ENCODE measurements at places on chromosomes 6 and 20. TPM values are rescaled to one million over a fixed set of nuclear protein-coding genes. Genes with fewer than 3 reads are reported as not detected.

DLL1 gene
- total RNA-seq: 0.79 TPM

BMP2 gene
- total RNA-seq: not detected

DNA sequence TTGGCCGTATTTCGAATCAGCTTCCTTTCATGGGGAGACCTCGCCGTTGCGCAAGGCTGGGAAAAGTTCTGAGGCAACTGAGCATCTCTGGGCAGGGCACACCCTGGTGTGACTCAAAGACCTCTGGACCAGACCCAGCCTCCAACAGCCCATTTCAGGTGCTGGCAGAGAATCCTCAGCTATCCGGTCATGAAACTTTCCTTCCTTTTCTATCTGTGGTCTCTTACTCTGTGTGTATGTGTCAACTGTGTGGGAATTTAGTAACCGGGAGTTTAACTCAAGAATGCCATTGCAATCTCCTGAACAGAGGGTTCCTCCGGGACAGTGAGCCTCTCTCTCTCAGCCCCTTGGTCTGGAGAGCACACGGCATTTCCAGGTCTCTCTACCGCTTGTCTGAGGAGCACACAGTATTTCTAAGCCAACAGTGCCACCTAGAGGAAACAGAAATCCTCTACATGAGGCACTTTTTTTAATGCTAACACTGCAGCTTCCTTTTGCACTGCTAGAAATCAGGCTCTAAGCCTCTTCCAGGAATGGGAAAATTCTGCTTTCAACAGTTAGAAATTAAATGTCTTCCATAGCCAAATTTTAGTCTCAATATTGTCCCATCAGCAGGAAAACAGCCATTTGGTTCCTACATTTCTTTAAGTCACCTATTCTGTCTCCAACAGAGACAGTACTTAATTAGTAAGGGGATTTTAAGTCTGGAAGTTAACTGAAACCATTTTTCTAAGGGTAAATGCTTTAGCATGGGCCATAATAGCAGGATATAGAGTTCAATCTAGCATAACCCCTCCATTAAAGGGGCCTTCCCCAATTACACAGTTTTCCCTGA is 32.7 kb downstream of the PLN start:
- no peaks in the 10 kb centered on the region for H3K4me1 ChIP-seq
- no peaks in the 10 kb centered on the region for H3K27me3 ChIP-seq
- H3K4me3 ChIP-seq: no peak overlapping the region
- H3K36me3 ChIP-seq: no peaks in the 10 kb centered on the region

GRCh38 chr6:106249658-106250057 is 75.9 kb downstream of the ATG5 start:
- H3K4me3 ChIP-seq: no peak overlapping the region
- H3K36me3 ChIP-seq: peaks cover 9% of the 10 kb centered on the region
- DNase-seq: no peak
- no peaks in the 10 kb centered on the region for H3K4me1 ChIP-seq
- no peak overlapping the region for H3K27ac ChIP-seq

DNA sequence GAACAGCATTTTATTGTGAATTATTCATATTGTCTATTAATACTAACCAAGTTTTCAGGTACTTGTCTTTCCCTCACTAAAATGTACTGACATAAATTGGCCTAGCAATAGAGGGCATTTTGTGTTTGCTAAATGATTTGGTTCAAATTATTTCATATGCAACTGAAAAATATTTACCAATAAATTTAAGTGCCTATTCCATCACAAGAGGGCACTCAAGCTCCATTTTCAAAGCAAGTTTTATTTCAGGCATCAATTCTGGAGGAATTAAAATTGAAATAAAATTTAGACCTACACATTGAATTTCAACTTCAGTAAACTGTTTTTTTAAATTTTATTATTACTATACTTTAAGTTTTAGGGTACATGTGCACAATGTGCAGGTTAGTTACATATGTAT is 114.3 kb upstream of the SYNCRIP start:
- H3K27me3 ChIP-seq: no peaks in the 10 kb centered on the region
- DNase-seq: no peak
- H3K4me1 ChIP-seq: no peaks in the 10 kb centered on the region
- H3K4me3 ChIP-seq: no peak overlapping the region

TCP11 gene
- total RNA-seq: not detected

- no peaks in the 10 kb centered on the region for H3K4me1 ChIP-seq
- H3K4me3 ChIP-seq: no peak overlapping the region
- H3K27me3 ChIP-seq: no peaks in the 10 kb centered on the region
- peak overlapping the region; percentile 33 for H3K27ac ChIP-seq
- no peak for DNase-seq
These were observed 313.2 kb upstream of the JARID2 start for GRCh38 chr6:14932485-14933182.

- H3K27me3 ChIP-seq: no peaks in the 10 kb centered on the region
- no peak overlapping the region for H3K4me3 ChIP-seq
- H3K27ac ChIP-seq: no peak overlapping the region
- H3K36me3 ChIP-seq: no peaks in the 10 kb centered on the region
- no peaks in the 10 kb centered on the region for H3K4me1 ChIP-seq
These were observed 2.8 kb upstream of the MC3R start for GRCh38 chr20:56245761-56246160.

GRCh38 chr20:57579898-57580447 is 19.1 kb downstream of the PCK1 start:
- H3K4me3 ChIP-seq: no peak overlapping the region
- no peak for DNase-seq
- peaks cover 7% of the 10 kb centered on the region for H3K27me3 ChIP-seq
- no peak overlapping the region for H3K27ac ChIP-seq

MMP24 gene
- not detected for total RNA-seq

GRCh38 chr20:63635431-63636141 is 8.7 kb upstream of the GMEB2 start:
- H3K4me1 ChIP-seq: peaks cover 74% of the 10 kb centered on the region
- H3K36me3 ChIP-seq: no peaks in the 10 kb centered on the region
- peak; percentile 65 for DNase-seq
- peak overlapping the region; percentile 54 for H3K4me3 ChIP-seq
- H3K27ac ChIP-seq: peak overlapping the region; percentile 71
- H3K27me3 ChIP-seq: no peaks in the 10 kb centered on the region

GRCh38 chr6:120026791-120027190 is 677.2 kb upstream of the MAN1A1 start:
- DNase-seq: no peak
- H3K4me3 ChIP-seq: no peak overlapping the region
- H3K27ac ChIP-seq: no peak overlapping the region
- H3K27me3 ChIP-seq: no peaks in the 10 kb centered on the region
- H3K36me3 ChIP-seq: no peaks in the 10 kb centered on the region

DNA sequence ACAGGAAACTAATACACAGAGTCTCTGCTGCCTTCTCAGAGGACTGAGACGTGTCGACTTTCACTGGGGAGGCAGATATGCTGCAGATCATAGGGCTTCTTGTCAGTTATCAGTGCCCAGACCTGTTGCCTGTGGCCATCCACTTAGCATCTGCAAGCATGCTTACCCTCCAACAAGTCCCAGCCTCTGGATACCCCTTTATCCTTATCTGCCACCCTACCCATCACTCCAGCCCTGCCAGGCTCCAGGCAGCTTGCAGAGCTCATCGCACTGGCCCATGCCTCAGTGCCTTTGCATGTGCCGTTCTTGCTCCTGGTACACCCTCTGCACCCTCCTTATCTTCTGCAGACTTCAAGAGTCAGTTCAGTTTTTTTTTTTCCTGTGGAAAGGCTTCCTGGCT is 119.2 kb downstream of the TOX2 start:
- H3K4me1 ChIP-seq: peaks cover 16% of the 10 kb centered on the region
- H3K4me3 ChIP-seq: no peak overlapping the region
- H3K27me3 ChIP-seq: no peaks in the 10 kb centered on the region
- H3K36me3 ChIP-seq: no peaks in the 10 kb centered on the region

- H3K4me3 ChIP-seq: no peak overlapping the region
- H3K27ac ChIP-seq: no peak overlapping the region
- no peaks in the 10 kb centered on the region for H3K27me3 ChIP-seq
- H3K4me1 ChIP-seq: no peaks in the 10 kb centered on the region
- no peaks in the 10 kb centered on the region for H3K36me3 ChIP-seq
These were observed 249.3 kb upstream of the PLN start for GRCh38 chr6:118298476-118299427.

LRRC73 gene
- 0.11 TPM for total RNA-seq

- H3K4me1 ChIP-seq: peaks cover 17% of the 10 kb centered on the region
- H3K27me3 ChIP-seq: no peaks in the 10 kb centered on the region
- no peak overlapping the region for H3K27ac ChIP-seq
- H3K4me3 ChIP-seq: no peak overlapping the region
- no peak for DNase-seq
- peaks cover 56% of the 10 kb centered on the region for H3K36me3 ChIP-seq
These were observed 6.9 kb downstream of the NELFCD start for GRCh38 chr20:58987790-58988564.

GRCh38 chr6:26118999-26119398 is 31.8 kb downstream of the HFE start:
- peaks cover 9% of the 10 kb centered on the region for H3K4me1 ChIP-seq
- DNase-seq: no peak
- H3K27ac ChIP-seq: peak overlapping the region; percentile 17
- H3K27me3 ChIP-seq: no peaks in the 10 kb centered on the region

- H3K27me3 ChIP-seq: no peaks in the 10 kb centered on the region
- no peak overlapping the region for H3K4me3 ChIP-seq
- H3K4me1 ChIP-seq: peaks cover 75% of the 10 kb centered on the region
- no peak overlapping the region for H3K27ac ChIP-seq
- no peaks in the 10 kb centered on the region for H3K36me3 ChIP-seq
These were observed 23.7 kb downstream of the EZR start for GRCh38 chr6:158795516-158795915.

HCRTR2 gene
- total RNA-seq: not detected

DNA sequence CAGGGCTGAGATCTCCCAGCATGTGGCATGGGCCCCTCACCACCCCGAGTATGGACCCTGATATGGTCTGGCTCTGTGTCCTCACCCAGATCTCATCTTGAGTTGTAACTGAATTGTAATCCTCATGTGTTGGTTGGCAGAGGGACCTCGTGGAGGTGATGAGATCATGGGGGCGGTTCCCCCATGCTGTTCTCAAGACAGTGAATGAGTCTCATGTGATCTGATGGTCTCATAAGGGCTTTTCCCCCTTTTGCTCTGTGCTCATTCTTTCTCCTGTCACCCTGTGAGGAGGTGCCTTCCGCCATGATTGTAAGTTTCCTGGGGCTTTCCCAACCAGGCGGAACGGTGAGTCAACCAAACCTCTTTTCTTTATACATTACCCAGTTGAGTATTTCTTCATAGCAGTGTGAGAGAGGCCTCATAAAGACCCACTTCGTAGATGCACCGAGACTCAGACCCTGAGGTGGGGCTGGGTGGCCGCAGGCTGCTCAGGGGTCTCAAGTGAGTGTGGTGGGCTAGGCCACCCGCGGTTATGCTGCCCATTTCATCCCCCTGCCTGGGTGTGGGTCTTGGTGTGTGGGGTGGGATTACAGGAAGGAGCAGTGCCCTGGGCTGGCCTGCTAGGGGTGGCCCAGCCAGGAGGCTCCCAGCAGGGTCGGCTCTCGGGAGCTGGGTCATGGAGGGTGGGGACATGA is 26.2 kb upstream of the GATA5 start:
- H3K4me1 ChIP-seq: no peaks in the 10 kb centered on the region
- no peaks in the 10 kb centered on the region for H3K36me3 ChIP-seq
- H3K4me3 ChIP-seq: no peak overlapping the region
- DNase-seq: no peak

GFRAL gene
- total RNA-seq: not detected

- no peak for DNase-seq
- H3K27me3 ChIP-seq: no peaks in the 10 kb centered on the region
- no peak overlapping the region for H3K27ac ChIP-seq
These were observed 27.6 kb downstream of the KIF25 start for GRCh38 chr6:168024951-168025510.

RAD21L1 gene
- total RNA-seq: not detected

- H3K27me3 ChIP-seq: no peaks in the 10 kb centered on the region
- H3K4me3 ChIP-seq: no peak overlapping the region
- H3K27ac ChIP-seq: no peak overlapping the region
- no peaks in the 10 kb centered on the region for H3K36me3 ChIP-seq
- no peak for DNase-seq
These were observed 108.6 kb upstream of the MRPS10 start for GRCh38 chr6:42326248-42326647.

PRDM1 gene
- total RNA-seq: 90.7 TPM

SDC4 gene
- total RNA-seq: 98.1 TPM

DNA sequence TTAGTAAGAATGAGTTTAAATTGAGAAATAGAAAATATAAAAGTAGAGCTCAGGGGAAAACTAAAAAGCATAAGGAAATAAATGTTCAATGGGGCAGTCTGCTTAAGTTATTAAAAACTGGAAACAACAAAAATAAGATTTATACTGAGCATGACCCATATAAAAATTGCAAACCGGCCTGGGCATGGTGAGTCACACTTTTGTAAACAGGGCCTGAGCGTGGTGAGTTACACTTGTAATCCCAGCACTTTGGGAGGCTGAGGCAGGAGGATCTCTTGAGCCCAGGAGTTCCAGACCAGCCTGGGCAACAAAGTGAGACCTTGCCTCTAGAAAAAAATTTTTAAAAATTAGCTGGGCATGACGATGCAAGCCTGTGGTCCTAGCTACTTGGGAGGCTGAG is 74.6 kb downstream of the TMEM244 start:
- no peaks in the 10 kb centered on the region for H3K36me3 ChIP-seq
- H3K27me3 ChIP-seq: no peaks in the 10 kb centered on the region
- no peak for DNase-seq
- H3K27ac ChIP-seq: no peak overlapping the region
- H3K4me1 ChIP-seq: no peaks in the 10 kb centered on the region

GRCh38 chr6:40537446-40537845 is 49.7 kb downstream of the LRFN2 start:
- DNase-seq: no peak
- no peaks in the 10 kb centered on the region for H3K36me3 ChIP-seq
- H3K4me1 ChIP-seq: no peaks in the 10 kb centered on the region
- H3K27me3 ChIP-seq: no peaks in the 10 kb centered on the region
- H3K27ac ChIP-seq: no peak overlapping the region

RAB22A gene
- 17.6 TPM for total RNA-seq

DNA sequence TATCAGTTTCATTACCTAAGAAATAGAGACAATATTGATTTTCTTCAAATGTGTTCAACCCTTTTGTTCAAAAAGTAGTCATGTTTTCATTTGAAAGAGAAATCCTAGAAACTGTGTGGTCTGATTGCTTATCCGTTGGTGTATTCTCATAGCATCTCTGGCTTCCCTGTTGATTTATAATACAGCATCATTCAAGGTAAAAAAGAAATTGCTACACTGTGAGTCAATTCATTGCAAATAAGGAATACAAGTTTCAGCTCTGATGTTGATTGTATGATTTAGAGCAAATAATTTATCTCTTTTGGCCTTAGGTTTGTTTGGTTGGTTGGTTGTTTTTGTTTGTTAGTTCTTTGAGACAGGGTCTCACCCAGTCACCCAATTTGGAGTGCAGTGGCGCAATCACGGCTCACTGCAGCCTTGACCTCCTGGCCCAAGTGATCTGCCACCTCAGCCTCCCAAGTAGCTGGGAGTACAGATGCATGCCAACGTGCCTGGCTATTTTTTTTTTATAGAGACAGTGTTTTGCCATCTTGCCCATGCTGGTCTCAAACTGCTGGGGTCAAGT is 185.5 kb upstream of the TNFAIP3 start:
- H3K27me3 ChIP-seq: no peaks in the 10 kb centered on the region
- no peak overlapping the region for H3K27ac ChIP-seq
- DNase-seq: no peak
- no peak overlapping the region for H3K4me3 ChIP-seq
- H3K4me1 ChIP-seq: no peaks in the 10 kb centered on the region

ATP6V1G2 gene
- 2.0 TPM for total RNA-seq

Data from CD8-positive, alpha-beta memory T cell (primary cell).